ENCODE measurements at places on chromosomes 16 and 17. TPM values are rescaled to one million over a fixed set of nuclear protein-coding genes. Genes with fewer than 3 reads are reported as not detected.

DNA sequence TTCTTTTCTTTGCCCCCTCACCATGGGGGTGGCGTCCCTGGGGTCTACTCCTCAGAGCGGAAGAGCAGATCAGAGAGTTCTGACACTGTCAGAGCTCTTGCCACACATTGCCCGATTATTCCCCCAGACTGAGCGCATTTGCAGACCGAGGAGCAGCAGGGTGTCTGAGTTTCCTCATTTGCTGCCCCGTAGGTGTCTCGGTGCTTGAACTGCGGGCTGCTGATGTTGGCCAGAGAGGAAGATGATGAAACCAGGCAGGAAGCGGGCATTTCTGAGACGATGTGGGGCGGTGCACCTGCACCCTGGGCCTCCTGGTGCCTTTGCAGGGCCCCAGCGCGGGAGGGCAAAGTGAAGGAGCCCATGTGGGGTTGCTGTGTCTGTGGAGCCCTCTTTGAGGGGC, 55.2 kb downstream of the ARSG start:
- DNase-seq, result peak; percentile 88

GRCh38 chr17:60163108-60163784, 13.5 kb downstream of the CA4 start:
- no peak for DNase-seq

- peak; percentile 83 for DNase-seq
Measured at GRCh38 chr17:59105852-59106462, 723 bp downstream of the TRIM37 start.

FAM20A gene
- total RNA-seq, result not detected

VMO1 gene
- total RNA-seq, result 0.30 TPM

RNF157 gene
- total RNA-seq, result 39.4 TPM

Data from activated CD4-positive, alpha-beta T cell treated with anti-CD3 and anti-CD28 coated beads for 36 hours (primary cell).